ENCODE measurements at places on chromosomes 12 and 14.

DNA sequence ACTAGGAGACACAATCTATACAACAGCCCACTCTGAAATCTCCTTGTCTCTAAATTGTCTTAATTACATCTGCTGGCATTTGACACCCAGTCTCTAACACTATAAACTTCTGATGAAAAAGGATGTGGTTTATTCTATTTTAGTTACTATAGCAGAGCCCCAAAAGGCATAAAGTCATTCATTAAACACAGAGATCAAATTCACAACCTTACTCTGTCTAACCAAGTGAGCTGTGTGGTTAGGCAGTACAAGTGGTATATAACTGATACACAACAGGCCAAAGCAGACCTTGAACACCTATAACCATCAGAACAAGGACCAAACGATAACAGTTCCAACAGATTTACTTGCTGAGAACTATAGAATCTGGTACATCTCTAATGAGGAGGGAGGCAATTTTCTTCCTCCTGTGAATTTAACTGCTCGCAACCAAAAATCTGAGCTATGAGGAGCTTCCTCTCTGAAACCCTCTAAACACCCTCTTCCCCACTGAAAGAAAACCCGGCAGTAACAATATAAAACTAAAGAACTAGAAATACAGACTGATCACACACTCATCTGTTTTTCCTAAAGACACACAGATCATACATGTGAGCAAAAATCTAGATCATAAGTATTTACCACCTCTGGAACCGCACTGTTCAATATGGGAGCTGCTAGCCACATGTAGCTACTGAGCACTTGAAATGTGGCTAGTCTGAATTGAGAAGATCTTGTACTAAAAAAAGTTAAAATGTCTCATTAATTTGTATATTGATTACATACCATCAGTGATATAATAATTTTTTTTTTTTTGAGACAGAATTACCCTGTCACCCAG lies 17.7 kb downstream of the SPPL3 start:
- DNase-seq = no peak

- no peak for DNase-seq
Observed at GRCh38 chr12:91023326-91024004, 18.7 kb upstream of the EPYC start.

GRCh38 chr14:33948869-33949408 lies 1.9 kb downstream of the EGLN3 start:
- DNase-seq = no peak

- DNase-seq = peak; percentile 94
Observed at GRCh38 chr14:23141706-23142444, 22.8 kb upstream of the CEBPE start.

DNA sequence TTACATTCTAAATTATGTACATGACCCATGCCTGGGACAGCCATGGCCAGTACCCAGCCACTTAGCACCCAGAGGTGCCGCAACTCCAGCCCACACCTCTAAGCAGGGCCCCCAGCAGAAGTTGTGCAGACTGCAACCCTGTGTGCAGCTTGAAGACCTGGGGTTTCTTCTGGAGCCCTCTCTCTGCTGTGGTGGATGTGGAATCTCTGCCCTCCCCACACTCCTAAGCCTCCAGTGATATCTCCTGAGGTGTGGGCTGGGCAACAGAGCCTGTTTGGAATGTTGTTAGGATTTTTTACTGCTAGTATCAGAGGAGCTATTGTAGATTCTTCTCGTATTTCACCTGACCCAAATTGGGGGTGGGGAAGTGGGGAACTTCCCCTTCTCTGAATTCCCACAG lies 59.4 kb upstream of the TUNAR start:
- DNase-seq = no peak

DNA sequence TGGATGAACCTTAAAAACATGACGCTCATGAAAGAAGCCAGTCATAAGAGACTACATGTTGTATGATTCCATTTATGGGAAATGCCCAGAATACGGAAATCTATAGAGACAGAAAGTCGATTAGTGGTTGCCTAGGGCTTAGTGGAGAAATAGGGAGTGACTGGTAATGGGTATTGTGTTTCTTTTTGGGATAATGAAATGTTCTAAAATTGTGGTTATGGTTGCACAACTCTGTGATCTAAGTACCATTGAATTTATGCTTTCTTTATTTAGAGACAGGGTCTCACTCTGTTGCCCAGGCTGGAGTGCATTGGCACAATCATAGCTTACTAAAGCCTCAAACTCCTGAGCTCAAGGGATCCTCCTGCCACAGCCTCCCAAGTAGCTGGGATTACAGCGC lies 8.0 kb downstream of the RBMS2 start:
- DNase-seq = no peak

- peak; percentile 92 for DNase-seq
Observed at GRCh38 chr14:105398044-105398725, at the start of gene TEX22. TEX22 (plus strand) TSS chr14:105398538; CDS start chr14:105399341, 803 bp downstream.

- no peak for DNase-seq
Observed at GRCh38 chr14:68271913-68272391, 452.4 kb downstream of the RAD51B start.

All from tibial artery (tissue), 4 donors.